Endodermal cell (in vitro differentiated cells): ENCODE measurements at places on chromosomes 2 and 18. TPM values are rescaled to one million over a fixed set of nuclear protein-coding genes. Genes with fewer than 3 reads are reported as not detected.

DNA sequence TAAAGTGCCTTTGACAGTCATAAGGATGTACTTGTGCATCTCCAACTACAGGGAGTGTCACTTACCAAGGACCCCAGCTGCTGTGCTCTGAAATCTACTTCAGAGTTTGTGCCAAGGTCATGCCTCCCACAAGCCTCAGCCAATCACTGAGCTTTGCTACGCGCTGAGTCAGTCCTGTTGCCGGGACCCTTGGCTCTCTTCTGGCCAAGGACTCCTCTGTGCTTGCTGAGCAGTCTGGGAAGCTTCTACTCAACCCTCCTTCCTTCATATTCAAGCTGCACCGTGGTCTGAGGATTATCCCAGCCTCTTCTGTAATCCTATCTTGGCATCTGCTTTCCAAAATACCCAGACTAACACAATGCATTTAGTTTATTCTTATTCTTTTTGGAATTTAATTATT is 398.9 kb upstream of the FANCL start:
- no peak overlapping the region for H3K4me3 ChIP-seq
- H3K36me3 ChIP-seq = no peaks in the 10 kb centered on the region
- H3K27ac ChIP-seq = no peak overlapping the region
- DNase-seq = peak; percentile 62
- H3K4me1 ChIP-seq = no peaks in the 10 kb centered on the region

GRCh38 chr2:104844807-104845551 is 8.9 kb upstream of the POU3F3 start:
- H3K4me1 ChIP-seq = peaks cover 10% of the 10 kb centered on the region
- peak overlapping the region; percentile 95 for H3K27ac ChIP-seq
- no peaks in the 10 kb centered on the region for H3K36me3 ChIP-seq
- DNase-seq = peak; percentile 88
- peaks cover 100% of the 10 kb centered on the region for H3K27me3 ChIP-seq

DNA sequence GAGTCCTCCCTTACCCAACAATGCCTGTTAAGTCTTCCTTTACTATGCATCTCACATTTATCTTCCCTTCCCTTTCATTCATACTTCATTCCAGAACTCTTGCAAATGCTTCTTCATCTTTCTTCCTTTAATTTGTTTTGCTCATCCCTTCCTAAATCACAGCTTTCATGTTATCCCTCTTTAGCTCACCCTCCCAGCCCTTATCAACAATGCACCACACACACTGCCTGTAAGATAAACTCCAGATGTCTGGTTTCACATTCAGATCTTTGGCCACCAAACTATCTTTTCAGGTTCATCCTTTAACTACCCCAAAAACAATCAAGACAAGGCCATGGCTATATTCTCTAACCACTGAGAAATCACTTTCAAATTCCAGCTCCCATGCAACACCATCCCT is 3.4 kb downstream of the CCDC93 start:
- no peak overlapping the region for H3K4me3 ChIP-seq
- no peak for DNase-seq
- H3K4me1 ChIP-seq = peaks cover 11% of the 10 kb centered on the region

GRCh38 chr18:23380001-23380550 is 73.0 kb upstream of the RIOK3 start:
- no peaks in the 10 kb centered on the region for H3K4me1 ChIP-seq
- DNase-seq = peak; percentile 65
- H3K36me3 ChIP-seq = peaks cover 3% of the 10 kb centered on the region
- H3K27me3 ChIP-seq = no peaks in the 10 kb centered on the region
- H3K27ac ChIP-seq = no peak overlapping the region

DNA sequence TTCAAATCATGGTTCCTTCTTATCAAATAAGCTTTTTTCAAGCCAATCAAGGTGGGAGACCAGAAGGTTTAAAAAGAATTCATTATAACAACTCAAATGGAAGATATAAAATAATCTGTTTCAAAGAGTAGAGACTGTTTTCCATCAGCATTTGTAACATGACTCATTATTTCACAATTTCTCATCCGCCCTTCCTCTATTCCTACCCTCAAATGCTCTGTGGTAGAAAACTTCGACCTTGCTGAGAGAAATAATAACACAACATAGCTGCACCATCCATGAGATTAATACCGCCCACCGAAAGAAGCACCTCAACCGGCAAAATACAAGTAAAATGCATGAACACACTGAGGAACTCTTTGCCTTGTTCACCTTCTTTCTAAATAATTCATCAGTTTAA is 2039.2 kb upstream of the CELF4 start:
- peaks cover 2% of the 10 kb centered on the region for H3K4me1 ChIP-seq
- no peak overlapping the region for H3K4me3 ChIP-seq
- no peak for DNase-seq
- no peaks in the 10 kb centered on the region for H3K27me3 ChIP-seq

DNA sequence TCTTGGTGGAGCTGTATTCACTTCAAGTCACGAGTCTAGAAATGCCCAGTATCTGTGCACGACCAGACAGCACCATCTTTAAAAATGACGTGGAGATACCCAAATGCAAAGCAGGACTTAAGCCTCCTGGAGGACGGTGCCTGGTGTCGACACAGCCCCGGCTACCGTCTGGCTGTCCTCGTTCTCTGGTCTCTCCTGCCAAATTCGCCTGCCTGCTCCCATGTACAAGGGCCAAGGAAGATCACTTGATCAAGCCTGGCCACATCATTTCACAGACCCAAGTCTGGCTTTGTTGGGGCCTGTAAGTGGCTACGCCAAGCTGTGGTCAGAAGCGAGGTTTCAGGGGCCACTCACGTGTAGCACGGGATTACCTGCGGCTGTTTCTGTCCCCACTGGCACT is 9.4 kb downstream of the ODC1 start:
- H3K36me3 ChIP-seq = peaks cover 53% of the 10 kb centered on the region
- H3K27me3 ChIP-seq = no peaks in the 10 kb centered on the region
- peak overlapping the region; percentile 28 for H3K27ac ChIP-seq
- H3K4me1 ChIP-seq = no peaks in the 10 kb centered on the region

- peaks cover 24% of the 10 kb centered on the region for H3K27me3 ChIP-seq
- H3K36me3 ChIP-seq = no peaks in the 10 kb centered on the region
- H3K27ac ChIP-seq = no peak overlapping the region
- H3K4me3 ChIP-seq = no peak overlapping the region
These were observed 17.3 kb downstream of the CIB4 start for GRCh38 chr2:26623541-26624495.

DNA sequence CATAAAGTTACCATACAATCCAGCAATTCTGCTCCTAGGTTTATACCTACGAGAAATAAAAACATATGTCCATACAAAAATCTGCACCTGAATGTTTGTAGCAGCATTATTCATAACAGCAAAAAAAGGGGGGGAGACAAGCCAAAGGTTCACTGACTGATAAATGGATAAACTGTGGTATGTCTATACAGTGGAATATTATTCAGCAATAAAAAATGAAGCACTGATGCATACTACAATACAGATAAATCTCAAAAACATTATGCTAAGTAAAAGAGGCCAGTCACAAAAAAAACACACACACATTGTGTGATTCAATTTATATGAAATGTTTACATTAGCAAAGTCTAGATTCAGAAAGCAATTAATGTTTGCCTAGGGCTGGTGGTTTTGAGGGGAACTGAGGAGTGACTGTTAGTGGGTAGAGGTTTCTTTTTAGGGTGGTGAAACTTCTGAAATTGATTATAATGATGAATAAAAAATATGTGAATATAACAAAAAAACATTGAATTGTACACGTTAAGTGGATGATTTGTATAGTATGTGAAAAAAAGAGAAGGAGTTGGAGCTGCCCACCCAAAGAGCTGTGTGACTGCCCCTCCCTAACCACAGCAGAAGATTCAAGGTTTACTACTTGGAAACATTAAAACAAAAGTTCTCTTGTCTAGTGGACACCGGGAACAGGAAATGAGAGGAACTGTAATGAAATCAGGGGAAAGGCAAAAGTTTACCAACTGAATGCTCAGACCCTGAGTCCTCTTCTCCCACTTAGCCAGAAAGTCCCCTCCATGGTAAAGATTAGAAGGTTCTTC is 13.4 kb downstream of the COLEC12 start:
- DNase-seq = no peak
- H3K4me1 ChIP-seq = peaks cover 15% of the 10 kb centered on the region
- no peaks in the 10 kb centered on the region for H3K27me3 ChIP-seq
- H3K36me3 ChIP-seq = peaks cover 56% of the 10 kb centered on the region
- peak overlapping the region; percentile 52 for H3K4me3 ChIP-seq

GRCh38 chr18:40569605-40570004 is 1385.4 kb upstream of the PIK3C3 start:
- H3K36me3 ChIP-seq = no peaks in the 10 kb centered on the region
- H3K27ac ChIP-seq = no peak overlapping the region
- peaks cover 7% of the 10 kb centered on the region for H3K4me1 ChIP-seq
- H3K4me3 ChIP-seq = no peak overlapping the region
- DNase-seq = no peak
- H3K27me3 ChIP-seq = no peaks in the 10 kb centered on the region

DNA sequence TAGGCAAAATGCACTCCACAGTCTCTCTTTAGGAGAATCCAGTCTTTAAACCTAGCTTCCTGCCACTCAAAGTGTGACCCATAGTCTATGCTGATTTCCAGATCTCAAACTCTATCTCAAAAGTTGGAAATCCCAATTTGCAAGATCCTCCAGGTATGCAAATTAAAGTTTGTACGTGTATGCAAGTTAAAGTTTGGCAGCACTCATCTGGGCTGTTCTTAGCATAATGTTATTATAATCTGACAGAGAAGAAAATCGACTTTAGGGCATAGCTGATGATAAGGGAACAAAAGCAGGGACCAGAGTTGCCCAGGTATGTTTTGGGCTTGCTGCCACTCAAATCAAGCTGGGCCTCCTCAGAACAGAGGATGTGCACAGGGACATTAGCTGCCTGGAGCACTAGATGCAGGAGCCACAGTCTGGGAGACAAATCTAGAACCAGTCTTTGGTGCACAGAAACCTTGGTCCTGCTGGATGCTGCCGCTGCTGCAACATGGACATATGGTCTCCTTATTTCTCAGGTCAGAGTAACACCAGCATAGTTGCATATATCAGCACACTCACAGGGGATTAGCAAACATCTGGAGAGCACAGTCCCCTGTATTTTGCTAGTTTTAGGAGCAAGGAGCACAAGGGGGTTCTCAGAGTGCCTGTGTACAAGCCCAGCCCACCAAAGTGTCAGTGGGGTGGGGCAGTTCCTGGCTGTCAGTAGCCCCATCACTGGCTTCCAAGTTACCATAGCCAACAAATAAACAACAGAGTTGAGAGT is 242.6 kb downstream of the TTC32 start:
- DNase-seq = peak; percentile 26
- H3K4me1 ChIP-seq = no peaks in the 10 kb centered on the region
- no peak overlapping the region for H3K27ac ChIP-seq
- H3K36me3 ChIP-seq = no peaks in the 10 kb centered on the region

KLHL29 gene
- total RNA-seq = 2.1 and 2.4 TPM in 2 replicates

TUBB8B gene
- 0.69 TPM in 1 of 3 replicates, not detected in the others for total RNA-seq

IL1R1 gene
- 2.4 to 4.1 TPM (median 3.6 TPM) in 3 replicates for total RNA-seq
